Stromal cell of bone marrow (primary cell): ENCODE measurements at places on chromosomes 1 and 21.

GRCh38 chr1:94325377-94326302, 88.3 kb upstream of the ARHGAP29 start:
- peak; percentile 91 for DNase-seq

DNA sequence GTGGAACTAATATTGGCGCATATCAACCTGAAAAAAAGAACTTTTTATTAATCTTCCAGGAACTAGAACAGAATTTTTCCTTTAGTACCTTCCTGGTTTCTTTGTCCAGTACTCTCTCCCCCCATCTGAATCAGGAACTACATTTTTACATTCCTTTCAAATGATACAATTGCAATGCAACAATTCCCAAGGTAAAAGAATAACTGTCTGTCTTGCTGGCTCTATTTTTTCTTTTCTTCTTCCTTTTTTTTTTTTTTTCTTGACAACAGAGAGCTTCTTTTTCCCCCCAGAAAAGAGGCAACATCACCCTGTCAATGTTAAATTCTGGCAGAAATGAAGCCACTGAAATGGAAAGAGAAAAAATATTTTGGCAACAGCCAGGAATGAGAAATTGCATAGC, 4.5 kb upstream of the CD101 start:
- DNase-seq: no peak

DNA sequence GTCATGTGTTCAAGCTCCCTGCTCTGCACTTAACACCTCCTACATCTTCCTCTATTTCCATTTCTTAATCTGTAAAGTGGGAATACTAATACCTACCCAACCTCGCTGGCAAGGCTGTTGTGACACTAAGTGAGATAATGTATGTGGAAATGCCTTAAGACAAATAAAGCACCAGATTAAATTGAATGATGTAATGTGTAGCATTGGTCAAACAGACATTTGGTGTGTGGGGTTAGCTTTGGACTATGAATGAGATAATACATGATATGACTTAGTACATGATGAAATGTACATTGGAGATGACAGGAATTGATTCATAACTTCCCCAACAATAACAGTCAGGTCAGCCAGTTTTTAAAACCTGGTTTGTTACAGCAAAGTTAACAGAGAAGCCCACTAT, 5.2 kb downstream of the AMPD1 start:
- DNase-seq: no peak

- DNase-seq: no peak
These were observed 10.2 kb upstream of the OBSCN start for GRCh38 chr1:228197555-228198147.

- DNase-seq: peak; percentile 41
These were observed 1.2 kb downstream of the ACBD3 start for GRCh38 chr1:226185141-226186036.

GRCh38 chr1:24619376-24619775, 23.7 kb upstream of the SRRM1 start:
- DNase-seq: no peak

- no peak for DNase-seq
These were observed 24.6 kb upstream of the CASQ2 start for GRCh38 chr1:115793162-115793561.

DNA sequence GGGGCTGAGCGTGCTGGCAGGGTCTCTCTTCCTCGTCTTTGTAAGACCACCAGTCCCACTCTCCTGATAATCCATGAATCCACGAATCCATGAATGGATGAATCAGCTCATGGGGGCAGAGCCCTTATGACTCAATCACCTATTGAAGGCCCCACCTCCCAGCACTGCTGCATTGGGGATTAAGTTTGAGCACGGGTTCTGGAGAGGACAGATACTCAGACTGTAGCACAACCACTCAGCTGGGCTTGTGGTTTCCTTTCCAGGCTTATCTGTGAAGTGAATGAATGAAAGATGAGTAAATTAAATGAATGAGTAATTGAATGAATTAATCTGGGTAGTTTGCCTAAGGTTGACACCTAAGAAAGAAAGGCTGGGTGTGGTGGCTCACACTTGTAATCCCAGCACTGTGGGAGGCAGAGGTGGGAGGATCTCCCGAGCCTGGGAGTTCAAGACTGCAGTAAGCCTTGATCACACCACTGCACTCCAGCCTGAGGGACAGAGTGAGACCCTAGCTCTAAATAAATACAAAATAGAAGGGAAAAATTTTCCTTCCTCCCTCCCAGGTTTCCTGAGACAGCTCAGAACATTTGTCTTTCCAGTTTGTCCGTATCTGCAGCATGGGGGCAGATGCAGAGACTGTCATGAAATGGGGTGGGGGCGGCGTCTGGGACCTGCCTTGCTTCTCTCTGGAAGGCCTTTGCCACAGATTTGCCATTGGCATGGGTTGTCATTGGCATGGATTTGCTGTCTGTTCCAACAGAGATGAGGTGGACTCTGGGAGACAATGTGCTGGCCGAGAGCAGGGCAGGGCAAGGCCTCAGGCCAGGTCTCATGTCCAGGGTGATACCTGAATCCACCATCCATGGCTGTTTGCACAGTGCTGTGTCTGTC, 187.7 kb upstream of the C1orf174 start:
- DNase-seq: no peak
